Fibroblast of skin of abdomen (primary cell): ENCODE measurements at places on chromosomes 4 and X.

GRCh38 chrX:135454816-135455215 is 33.1 kb downstream of the SMIM10L2A start:
- no peak for DNase-seq

DNA sequence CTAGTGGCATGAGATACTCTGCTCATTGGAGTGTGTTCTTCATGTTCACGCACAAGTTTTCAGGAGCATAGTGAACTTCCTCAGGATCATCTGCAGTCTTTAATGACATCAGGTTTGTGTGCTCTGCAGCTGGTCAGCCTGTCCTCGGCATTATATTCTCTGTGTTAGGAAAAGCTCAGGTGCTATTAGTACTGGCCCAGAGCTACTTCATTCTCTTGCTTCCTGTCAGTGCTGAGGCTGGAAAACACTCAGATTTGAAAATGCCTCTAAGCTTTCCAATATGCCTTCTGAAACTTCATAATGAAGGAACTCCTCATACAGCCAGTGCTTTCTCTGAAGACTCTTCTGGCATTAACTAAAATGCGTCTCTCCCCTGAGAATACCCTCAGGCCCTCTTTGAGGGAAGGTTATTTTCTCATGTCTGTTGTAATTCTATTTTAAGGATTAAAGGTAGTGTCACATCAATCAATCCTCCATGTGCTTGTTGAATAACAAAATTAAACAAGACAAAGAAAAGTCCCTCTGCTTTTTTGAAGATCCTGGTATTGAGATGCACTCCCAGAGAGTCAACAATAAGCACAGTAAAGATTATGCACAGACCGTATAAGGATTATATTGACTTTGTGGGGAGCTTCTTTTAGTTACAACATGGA is 666.4 kb downstream of the ADGRL3 start:
- no peak for DNase-seq

- DNase-seq: no peak
Observed at GRCh38 chr4:2361366-2362265, 56.8 kb downstream of the ZFYVE28 start.

DNA sequence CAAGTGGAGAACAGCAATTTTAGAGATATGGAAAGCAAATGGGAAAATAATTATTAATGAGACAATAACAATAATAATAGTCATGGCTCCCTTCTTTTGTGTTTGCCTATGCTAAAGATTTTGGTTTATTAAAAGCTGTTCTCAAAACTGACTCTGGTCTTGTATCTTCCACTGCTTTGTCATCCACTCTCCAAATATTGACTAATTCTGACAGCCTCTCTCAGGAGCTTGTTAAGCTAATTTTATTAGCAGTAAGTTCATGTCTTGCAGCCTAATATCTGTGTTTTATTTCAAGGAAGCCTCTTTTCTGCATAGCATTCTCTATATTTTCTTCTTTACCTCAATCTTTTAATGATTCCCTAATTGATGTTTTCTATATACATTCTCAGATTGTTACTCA is 1419.8 kb downstream of the ARAP2 start:
- DNase-seq: no peak

GRCh38 chrX:136185401-136186022 is 38.2 kb downstream of the FHL1 start:
- DNase-seq: peak; percentile 37

- DNase-seq: no peak
Observed at GRCh38 chr4:38099020-38099600, 138.9 kb downstream of the PTTG2 start.

GRCh38 chr4:126465341-126465740 is 1150.6 kb downstream of the FAT4 start:
- no peak for DNase-seq

DNA sequence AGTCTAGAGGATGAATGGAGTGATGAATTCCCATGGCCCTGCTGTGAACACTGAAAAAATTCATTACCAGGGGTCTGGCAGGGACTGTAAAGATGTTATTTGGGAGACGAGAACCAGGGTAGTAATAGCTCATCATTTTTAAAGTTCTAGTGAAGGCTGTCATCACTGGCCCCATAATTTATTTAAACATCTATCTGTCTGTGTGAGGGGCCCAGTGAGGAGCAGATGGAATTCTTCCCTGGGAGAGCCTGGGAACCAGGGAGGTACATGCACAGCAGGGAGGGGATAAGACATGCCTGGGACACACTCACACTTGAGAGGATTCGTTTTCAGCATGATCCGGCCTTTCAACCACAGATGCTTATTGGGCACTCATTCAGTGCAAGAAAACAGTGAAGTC is 162.0 kb downstream of the PDGFRA start:
- peak; percentile 18 for DNase-seq

DNA sequence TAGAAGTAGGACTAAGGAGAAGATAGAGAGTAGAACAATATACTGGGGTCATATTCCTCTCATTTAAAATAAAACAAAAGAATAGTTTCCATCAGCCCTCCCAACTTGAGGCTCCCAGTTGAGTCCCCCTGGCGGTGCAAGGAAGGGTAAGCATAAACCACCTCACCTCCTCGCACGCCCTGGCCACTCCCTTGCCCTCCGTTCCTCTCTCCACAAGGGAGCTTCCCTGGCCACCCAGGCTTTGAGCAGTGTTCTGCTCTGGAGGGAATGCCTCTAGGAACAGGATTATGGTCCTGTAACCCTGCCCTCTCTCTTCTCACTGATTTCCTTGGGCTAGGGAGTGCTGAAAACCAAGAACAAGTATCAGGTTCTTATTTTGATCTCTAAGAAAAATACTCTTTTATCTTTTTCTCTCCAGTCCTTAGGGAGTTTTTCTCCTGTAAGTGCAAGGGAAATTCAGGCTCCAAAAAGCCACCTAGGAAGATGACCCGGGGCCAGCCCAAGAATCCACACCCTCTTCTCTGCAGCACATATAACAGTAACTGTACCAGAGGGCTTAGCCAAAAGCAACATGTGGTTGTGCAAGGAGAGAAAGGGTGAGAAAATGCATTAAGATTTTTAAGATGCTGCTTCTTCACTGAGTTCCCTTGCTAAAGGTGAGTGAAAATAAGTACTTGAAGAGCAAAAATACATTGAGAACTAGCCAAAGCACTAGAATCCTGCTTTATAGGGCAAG is 69.9 kb downstream of the USP38 start:
- DNase-seq: no peak

GRCh38 chrX:152817078-152817764 is 13.3 kb downstream of the CETN2 start:
- peak; percentile 40 for DNase-seq

DNA sequence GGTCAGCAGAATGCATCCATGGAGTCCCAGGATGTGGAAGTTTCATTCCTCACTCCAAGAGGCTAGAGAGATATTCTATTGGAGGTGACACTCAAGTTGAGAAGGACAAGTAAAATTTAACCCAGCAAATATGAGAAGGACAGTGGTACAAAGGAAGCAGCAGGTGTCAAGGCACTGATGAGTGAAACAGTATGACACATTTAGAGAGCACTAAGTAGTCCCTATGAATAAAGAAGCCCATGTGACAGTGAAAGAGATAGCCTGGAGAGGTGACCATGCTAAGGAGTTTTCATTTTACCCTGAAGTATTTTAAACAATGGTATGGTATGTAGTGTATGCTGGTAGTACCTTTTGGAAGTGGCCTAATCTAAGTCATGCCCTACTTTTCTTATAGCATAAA is 9.2 kb downstream of the BMX start:
- no peak for DNase-seq

GRCh38 chrX:72604705-72605104 is 32.1 kb upstream of the HDAC8 start:
- no peak for DNase-seq

- no peak for DNase-seq
Observed at GRCh38 chr4:132992686-132993085, 156.4 kb upstream of the PCDH10 start.

DNA sequence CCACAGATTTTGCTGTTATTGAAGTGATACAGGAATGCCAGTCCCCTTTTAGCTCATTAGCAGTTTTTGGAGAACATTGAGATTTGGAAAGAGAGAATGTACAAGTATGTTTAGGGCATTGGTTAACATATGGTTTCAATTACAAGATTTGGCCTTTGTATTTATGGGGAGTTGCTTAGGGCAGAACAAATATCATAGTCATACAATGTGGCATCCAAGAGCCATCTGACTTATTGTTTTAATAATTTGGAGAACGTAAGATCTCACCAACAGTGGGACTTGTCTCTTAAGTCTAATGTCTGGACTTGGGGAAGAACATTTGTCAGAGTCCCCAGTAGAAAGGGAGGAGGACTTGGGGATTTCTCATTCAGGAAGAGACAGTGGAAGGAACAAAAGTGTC is 166.1 kb downstream of the STK32B start:
- no peak for DNase-seq

- no peak for DNase-seq
Observed at GRCh38 chr4:28787947-28788346, 1927.3 kb downstream of the STIM2 start.

GRCh38 chrX:154485150-154486051 is 1.0 kb downstream of the UBL4A start:
- DNase-seq: no peak

DNA sequence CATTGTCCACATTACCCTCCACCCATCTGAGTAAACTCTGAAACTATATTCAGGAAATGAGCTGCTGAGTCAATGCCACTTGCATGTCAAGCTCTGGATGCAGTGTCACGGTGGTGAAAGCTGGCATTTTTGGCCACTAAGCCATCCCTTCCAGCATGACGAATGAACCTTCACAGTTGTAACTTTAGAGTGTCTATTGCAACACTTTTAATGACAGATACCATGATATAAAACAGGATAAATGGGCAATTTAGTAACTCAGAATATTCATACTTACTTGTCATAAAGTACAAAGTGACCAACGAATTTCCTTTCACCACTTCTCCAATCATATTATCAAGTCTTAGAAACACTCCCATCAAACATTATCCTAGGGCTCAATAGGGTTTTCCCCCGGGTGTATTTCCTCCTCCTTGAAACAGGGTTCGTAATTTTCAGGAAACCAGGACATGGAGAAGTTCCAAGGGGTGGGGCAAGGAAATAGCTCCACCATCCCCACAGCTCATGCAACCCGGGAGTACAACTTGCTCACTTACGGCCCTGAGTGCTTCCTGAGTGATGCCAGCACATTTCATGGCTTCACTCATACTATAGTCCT is 73.1 kb downstream of the MTHFD2L start:
- DNase-seq: peak; percentile 70

DNA sequence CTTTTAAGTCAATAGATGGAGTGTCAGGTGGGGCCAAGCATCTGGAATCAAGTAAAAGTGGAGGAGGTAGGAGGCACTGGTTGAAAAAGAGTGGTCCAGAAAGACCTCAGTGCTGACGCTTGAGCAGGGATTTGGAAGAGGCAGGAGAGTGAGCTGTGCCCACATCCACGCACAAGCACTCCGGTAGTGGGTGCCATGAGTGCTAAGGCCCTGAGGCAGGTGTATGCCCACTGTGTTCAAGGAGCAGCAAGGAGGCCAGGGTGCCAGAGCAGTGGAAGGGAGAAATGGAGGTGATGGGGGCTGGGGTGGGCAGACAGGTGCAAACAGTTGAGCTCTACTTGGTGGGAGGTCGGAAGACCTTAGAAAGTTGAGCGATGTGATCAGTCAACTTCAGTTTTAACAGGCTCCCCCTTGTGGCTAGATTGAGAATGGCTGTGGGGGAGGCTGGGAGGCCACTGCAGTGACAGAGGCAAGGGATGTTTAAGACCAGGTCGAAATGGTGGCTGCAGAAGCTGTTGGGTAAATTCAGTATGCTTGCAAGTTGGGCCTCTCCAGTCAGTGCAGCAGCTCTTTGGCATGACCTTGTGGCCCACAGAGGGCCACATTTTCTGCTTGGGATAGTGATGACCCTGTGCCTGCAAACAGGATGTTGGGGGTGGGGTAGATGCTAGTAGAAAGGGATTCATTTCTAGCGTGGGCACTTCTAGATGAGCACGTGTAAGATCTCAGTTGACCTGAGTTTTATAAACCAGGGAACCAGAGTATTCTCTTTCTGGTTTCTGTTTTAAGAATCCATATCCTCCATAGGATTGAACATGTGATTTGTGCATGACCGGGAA is 12.7 kb downstream of the TKTL1 start:
- DNase-seq: peak; percentile 18

- DNase-seq: no peak
Observed at GRCh38 chr4:15902746-15903145, 35.8 kb downstream of the FGFBP1 start.

DNA sequence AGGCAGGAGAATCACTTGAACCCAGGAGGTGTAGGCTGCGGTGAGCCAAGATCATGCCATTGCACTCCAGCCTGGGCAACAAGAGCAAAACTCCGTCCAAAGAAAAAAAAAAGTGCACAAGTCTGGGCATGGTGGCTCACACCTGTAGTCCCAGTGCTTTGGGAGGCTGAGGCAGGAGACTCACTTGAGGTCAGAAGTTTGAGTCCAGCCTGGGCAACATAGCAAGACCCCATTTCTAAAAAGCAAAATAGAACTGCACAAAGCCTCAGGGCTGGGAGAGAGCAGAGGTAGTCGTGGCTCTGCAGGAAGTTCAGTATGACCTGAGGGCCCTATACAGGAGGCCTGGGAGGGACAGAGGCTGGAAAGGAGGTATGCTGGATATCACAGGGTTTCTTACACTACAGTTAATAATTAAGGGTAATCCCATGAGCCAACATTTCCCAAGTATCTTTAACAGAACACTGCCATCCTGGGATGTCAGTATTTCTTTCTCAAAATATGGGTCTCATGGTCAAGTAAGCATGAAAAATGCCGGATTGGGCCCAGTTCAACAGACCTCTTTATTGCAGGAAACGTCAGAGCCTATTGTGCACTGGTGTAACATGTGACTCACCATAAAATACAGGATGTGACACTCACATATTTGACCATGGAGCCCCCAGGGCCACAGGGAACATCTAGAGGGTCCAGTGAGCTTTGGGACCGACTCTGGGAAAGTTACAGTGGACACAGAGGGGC is 37.8 kb downstream of the ACSL1 start:
- DNase-seq: no peak

DNA sequence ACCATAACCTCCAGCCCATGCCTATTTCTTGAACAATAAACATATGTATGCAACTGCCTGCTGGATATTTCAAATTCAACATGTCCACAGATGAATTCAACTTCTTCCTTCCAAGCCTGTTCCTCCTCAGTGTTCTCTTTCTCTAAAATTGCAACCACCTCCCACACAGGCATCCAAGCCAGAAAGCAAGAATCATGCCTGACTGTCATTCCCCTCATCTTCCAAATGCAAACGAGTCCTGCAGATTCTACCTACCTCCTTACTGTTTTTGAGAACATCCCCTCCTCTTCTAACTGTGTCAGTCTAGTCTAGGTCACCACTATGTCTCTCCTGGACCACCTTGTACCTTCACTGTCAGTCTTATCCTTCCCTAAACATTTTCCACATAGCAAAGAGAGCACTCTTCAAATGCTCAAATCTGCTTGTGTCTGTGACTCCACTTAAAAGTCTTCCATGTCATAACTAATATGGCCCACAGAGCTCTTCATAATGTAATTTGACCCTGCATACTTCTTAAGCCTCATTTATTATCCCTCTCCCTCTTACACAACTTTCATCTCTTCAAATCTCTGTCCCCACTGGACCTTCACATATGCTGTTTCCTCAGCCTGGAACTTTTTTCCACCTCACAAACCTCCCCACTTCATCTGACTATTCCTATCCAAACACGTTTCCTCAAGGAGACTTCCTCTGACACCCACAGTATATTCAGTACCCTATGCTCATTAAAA is 25.7 kb downstream of the MAPK10 start:
- peak; percentile 4 for DNase-seq
